Hypothalamus (tissue), 51 donors: ENCODE measurements at places on chromosomes 7 and 10.

GRCh38 chr7:99457650-99458493 lies 8.1 kb downstream of the ATP5MF start:
- DNase-seq: no peak

DNA sequence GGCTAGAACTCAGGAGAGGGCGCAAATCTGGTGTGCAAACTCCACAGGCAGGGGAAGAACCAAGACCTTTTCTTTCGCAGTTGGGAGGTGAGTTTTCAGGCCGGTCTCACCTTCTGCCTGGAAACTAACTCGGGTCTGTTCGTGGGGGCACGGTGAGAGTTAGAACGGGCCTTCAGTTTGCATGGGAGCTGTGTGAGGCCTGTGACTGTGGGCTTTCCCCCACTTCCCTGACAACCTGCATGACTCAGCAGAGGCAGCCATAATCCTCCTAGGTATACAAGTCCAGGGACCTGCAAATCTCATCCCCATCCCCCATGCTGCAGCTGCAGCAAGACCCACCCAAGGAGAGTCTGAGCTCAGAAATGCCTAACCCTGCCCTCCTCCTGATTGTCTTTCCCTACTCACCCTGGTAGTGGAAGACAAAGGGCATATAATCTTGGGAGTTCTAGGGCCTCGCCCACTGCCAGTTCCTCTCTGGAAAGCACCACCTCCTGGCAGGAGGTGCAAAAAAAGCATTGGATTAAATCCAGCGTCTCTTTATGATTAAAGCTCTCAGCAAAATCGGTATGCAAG lies 194.9 kb upstream of the ETV1 start:
- DNase-seq: no peak

GRCh38 chr7:30201161-30201666 lies 66.4 kb downstream of the MTURN start:
- DNase-seq: no peak

DNA sequence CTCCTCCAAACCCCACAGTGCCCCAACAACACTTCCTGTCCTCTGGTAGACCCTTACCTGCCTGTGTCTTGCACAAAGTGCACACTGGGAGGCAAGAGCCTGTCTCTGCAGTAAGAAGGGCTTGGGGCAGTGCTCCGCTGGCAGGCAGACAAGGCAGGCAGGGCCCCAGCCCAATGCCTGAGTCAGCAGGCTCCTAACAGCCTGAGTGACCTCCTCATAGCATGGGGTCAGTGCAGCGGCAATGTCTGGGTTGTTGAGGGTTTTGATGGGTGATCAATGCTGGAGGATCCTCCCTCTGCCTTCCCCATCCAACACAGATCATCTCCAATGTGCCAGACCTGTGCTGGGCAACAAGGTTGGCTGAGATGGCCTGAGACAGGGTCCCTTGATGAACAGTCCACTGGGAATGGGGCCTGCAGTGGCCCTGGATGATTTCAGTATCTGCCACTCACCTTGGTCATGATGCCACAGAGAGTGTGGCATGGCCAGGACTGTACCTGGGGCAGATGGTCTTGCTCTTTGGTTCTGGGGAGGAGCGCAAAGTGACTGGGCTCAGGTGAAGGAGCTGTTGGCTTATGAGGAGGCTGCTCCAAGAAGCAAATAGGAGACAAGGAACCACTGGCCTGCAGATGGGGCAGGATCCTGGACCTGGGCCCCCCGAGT lies 55.6 kb upstream of the CAMK2B start:
- DNase-seq: no peak

DNA sequence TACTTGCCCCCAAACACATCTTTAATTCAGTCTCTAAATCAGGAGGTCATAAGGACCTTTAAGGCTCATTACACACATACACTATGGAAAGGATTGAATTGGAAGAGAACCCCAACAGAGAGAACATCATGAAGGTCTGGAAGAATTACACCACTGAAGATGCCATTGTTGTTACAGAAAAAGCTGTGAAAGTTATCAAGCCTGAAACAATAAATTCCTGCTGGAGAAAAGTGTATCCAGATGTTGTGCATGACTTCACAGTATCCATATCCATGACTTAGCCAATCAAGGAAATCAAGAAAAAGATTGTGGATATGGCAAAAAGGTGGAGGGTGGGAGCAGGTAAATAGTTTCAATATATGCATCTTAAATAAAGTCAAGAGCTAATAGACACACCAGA lies 13.7 kb downstream of the LIPA start:
- DNase-seq: no peak
